ENCODE measurements at places on chromosomes 2 and 18.

DNA sequence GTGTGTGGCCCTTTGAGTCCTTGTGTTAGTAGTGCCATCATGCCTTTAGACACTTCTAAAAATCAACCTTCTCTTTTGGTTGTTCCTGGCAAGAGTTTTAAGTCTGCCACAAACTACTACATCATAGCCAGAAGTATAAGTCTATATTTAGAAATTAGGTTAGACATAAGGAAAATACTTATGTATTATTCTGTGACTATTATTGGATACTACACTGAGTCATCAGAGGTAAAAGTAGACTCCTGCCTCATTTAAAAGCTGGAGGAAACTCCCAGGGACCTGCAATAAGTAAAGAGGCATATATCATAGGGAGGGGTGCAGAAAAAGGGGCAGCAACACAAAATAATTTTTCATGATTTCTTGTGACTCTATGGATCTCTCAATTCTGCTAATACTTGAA is 99.4 kb upstream of the OSR1 start:
- no peak for DNase-seq

DNA sequence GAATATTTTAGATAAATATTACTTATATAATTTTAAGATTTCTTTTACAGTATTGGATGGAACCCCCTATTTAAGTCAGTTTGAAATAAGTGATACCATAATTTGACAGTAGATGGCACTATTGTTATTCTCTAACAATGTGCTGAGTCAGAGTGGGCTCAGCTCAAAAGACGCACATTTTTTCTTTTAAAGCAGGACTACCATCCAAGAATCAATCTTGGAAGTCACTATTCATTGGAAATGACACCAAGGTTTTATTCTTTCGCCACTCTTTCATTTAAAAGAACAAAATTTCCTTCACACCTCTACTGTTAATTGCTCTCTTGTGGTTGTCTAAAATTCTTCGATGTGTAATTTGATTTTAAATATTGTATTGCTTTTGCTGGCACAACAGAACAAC is 32.6 kb upstream of the SPAG16 start:
- peak; percentile 61 for DNase-seq

- no peak for DNase-seq
Observed at GRCh38 chr2:184767059-184767458, 168.7 kb downstream of the ZNF804A start.

DNA sequence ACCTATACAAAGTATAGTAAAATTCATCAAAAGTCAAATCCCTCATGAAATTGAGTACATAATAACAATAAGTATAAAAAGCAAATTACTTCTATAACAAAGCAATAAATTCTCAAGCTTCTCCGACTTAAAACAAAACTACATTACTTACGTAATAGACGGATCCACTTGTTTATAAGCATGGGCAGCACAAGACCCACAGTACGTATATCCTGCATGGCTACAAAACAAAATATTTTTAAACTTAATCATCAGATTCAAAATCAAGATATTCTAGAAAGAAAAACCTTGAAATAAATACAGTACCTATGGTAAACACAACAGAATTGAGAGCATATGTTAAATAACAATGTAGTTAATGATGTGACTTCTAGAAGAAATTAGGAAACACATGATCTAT is 78.9 kb downstream of the MEMO1 start:
- DNase-seq = no peak
